ENCODE measurements at places on chromosomes 1 and 21.

- no peak for DNase-seq
These were observed 81.5 kb upstream of the LRIF1 start for GRCh38 chr1:111045033-111045722.

GRCh38 chr1:36448530-36449056 is 1.7 kb downstream of the OSCP1 start:
- no peak for DNase-seq

DNA sequence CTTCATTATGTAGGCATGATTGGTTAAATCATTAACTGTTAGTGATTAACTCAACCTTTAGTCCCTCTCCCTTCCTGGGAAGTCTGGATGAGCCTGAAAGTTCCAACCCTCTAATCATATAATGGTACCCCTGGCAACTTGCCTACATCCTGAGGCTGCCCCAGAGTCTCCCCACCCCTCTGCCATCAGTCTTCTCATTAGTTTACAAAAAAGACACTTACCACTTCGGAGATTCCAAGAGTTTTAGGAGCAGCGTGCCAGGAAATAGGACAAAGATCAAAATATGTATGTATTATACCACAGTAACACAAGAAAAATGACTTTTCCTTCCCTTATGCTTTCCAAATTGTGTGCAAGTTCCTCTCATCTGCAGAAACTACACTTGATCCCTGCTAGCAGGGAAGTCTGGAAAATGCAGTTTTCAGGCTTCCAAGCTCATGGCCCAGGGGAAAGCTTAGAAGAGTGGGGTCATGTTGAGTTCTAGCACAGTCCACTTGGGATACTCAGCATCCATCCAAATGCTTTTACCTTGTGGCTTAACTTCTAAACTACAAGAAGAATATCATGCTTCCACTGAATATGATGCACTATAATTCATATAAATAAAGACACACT is 64.6 kb upstream of the PPIH start:
- DNase-seq = no peak

- no peak for DNase-seq
These were observed 5.7 kb upstream of the FTCD start for GRCh38 chr21:46160907-46161632.

Data from GDM1 (cell line).